ENCODE measurements at places on chromosomes 4 and X. TPM values are rescaled to one million over a fixed set of nuclear protein-coding genes. Genes with fewer than 3 reads are reported as not detected.

GRCh38 chr4:38060829-38061431, 100.7 kb downstream of the PTTG2 start:
- no peak for DNase-seq

GRCh38 chr4:72302981-72303704, 265.9 kb downstream of the ADAMTS3 start:
- DNase-seq, result peak; percentile 13

- DNase-seq, result no peak
Measured at GRCh38 chrX:120286733-120287512, 24.3 kb downstream of the TMEM255A start.

Gene CYLC1
- not detected for total RNA-seq

DNA sequence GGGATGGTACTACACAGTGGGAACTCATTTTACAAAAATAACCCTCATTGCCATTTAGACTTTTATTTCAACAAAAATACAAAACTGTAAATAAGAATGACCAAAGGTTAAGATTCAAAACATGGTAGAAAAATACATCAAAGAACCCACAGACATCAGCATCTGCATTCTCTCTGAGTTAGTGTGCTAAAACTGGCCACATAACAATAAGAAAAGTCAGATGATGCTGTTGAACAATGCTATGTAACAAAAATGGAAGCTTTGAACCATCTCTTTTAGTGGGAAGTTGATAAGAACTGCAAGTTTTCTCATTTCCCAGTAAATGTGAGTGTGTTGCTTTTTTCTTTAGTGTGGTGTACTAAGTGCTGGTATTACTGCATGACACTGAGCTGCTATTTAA, 888.4 kb upstream of the EPHA5 start:
- DNase-seq, result no peak

DNA sequence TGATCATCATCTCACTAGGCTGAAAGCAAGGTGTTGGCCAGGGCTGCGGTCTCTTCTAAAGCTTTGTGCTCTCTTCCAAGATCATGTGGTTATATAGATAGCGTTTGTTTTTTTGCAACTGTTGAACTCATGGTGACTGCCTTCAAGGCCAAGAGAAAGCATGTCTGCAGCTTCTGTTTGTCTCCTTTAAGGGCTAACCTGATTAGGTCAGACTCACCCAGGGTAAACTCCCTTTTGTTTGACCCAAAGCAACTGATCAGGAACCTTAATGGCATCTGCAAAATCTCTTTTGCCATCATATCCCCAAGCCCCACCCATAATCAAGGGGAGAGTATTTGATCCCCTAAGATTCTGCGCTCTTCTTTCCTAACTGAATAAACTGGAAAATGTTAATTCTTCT, 72.2 kb upstream of the ALG13 start:
- no peak for DNase-seq

Gene ADGRG2
- total RNA-seq, result not detected

DNA sequence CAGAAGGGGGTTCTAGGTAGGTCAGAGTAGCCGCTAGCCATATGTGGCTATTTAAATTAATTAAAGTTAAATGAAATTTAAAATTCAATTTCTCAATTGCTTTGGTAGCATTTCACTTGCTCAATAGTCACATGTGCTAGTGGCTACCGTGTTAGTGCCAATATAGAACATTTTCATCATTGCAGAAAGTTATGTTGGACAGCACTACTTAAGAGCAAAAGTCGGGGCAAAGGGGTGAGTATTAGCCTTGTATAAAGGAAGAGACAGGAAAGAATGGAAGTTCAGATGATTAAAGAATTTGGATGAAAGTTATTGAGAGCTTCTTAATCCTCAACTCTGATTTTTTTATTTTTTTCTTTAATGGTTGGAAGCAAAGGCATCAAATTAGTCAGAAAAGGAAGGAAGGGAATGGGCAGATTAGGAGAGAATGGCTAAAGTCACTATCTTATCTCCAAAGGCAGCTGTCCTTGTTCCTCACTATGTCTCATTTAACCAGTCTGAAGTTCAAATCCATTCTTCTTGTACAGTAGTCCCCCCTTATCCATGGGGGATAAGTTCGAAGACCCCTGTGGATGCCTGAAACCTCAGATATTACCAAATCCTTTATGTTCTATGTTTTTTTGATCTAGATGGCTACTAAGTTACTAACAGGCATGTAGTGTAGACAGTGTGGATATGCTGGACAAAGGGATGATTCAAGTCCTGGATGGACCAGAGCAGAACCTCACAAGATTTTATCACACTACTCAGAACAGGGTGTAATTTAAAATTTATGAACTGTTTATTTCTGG, 22.9 kb downstream of the OCIAD1 start:
- no peak for DNase-seq

- no peak for DNase-seq
Measured at GRCh38 chr4:124426279-124426678, 286.3 kb downstream of the ANKRD50 start.

GRCh38 chr4:174579421-174579820, 57.1 kb upstream of the HPGD start:
- DNase-seq, result no peak

GRCh38 chrX:13733506-13733905, 914 bp downstream of the TRAPPC2 start:
- DNase-seq, result no peak

GRCh38 chr4:77156912-77157858, at the start of gene CCNG2:
TSS of gene CCNG2 (plus strand) at chr4:77157207. CDS start at chr4:77158533, 1,326 bp downstream.
- DNase-seq, result peak; percentile 88

Gene ATP2B3
- not detected for total RNA-seq

DNA sequence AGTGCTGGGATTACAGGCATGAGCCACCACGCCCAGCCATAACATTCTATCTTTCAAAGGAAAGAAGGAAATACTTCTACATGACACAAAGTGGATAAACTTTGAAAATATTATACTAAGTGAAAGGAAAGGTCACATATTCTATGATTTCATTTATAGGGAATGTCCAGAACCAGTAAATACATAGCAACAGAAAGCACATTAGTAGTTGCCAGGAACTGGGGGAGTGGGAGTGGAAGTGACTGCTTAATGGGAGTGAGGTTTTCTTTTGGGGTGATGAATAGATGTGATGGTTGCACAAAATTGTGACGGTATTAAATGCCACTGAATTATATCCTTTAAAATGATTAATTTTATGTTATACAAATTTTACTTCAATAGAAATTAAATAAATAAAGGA, 95.7 kb upstream of the IL15 start:
- no peak for DNase-seq

- DNase-seq, result no peak
Measured at GRCh38 chr4:3872834-3873313, 106.7 kb downstream of the ADRA2C start.

- no peak for DNase-seq
Measured at GRCh38 chr4:143082701-143083100, 102.0 kb upstream of the USP38 start.

Gene TMEM255A
- 1.2 TPM for total RNA-seq

- DNase-seq, result no peak
Measured at GRCh38 chrX:25011589-25012432, 4.0 kb downstream of the ARX start.

Gene ARL9
- not detected for total RNA-seq

Gene P2RY8
- 0.55 TPM for total RNA-seq

- DNase-seq, result no peak
Measured at GRCh38 chrX:63755892-63756291, 29.1 kb downstream of the ARHGEF9 start.

GRCh38 chrX:46849933-46850332, 13.1 kb downstream of the RP2 start:
- no peak for DNase-seq

Gene MAGEA2B
- not detected for total RNA-seq

DNA sequence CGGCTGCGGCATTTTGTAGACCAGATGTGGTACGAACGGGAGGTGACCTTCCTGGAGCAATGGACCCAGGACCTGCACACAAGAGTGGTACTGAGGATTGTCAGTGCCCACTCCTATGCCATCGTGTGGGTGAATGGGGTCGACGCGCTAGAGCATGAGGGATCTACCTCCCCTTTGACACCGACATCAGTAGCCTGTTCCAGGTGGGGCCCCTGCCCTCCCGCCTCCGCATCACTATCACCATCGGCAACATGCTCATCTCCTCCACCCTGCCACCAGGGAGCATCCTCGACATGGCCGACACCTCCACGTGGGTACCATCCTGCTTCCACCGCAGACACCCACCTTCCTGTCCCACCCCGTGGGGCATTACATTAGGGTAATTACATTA, 46.2 kb downstream of the SMARCA5 start:
- DNase-seq, result no peak

- no peak for DNase-seq
Measured at GRCh38 chrX:47802589-47802988, 34.1 kb upstream of the ZNF81 start.

Gene TAF9B
- 2.6 TPM for total RNA-seq

- no peak for DNase-seq
Measured at GRCh38 chr4:53777244-53777984, 186.1 kb upstream of the LNX1 start.

DNA sequence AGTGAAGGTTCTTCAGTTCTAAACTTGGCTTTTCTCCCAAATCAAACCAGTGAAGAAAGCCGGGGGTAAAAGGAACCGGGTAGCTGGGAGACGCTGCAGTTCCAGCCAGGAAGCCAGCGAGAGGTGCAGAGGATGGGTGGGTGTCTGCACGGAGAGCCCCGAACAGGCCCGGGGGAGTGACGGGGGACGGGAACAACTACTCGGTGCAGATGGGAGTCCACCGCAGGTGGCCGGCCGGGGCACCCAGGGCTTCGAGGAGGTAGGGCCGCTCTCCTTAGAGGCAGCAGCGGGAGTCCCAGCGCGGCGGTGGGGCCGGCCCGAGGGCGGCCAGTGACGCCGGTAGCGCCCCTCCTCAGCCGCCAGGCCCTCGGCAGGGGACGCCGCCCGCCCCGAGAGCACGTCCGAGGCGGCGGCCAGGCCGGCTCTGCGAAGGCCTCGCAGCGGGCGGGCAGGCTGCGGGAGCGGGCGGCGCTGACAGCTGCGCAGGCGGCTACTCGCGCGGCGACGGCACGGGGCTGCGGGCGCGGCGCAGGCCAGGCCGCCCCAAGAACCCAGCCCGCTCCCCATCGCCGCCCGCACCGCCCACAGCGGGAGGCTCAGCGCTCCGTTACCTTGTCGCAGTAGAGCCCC, 449 bp downstream of the FBXL5 start:
- DNase-seq, result peak; percentile 59

GRCh38 chr4:8671712-8672290, 79.2 kb downstream of the CPZ start:
- DNase-seq, result no peak

- DNase-seq, result no peak
Measured at GRCh38 chr4:144461906-144462305, 184.1 kb upstream of the HHIP start.

GRCh38 chr4:123830930-123831329, 434.3 kb downstream of the SPRY1 start:
- no peak for DNase-seq

Gene ZFX
- total RNA-seq, result 33.7 TPM

GRCh38 chr4:121239951-121240350, 75.8 kb upstream of the TNIP3 start:
- no peak for DNase-seq

- DNase-seq, result no peak
Measured at GRCh38 chrX:149979126-149979644, 40.9 kb upstream of the EOLA2 start.

GRCh38 chr4:39883646-39884045, 94.1 kb downstream of the PDS5A start:
- no peak for DNase-seq

DNA sequence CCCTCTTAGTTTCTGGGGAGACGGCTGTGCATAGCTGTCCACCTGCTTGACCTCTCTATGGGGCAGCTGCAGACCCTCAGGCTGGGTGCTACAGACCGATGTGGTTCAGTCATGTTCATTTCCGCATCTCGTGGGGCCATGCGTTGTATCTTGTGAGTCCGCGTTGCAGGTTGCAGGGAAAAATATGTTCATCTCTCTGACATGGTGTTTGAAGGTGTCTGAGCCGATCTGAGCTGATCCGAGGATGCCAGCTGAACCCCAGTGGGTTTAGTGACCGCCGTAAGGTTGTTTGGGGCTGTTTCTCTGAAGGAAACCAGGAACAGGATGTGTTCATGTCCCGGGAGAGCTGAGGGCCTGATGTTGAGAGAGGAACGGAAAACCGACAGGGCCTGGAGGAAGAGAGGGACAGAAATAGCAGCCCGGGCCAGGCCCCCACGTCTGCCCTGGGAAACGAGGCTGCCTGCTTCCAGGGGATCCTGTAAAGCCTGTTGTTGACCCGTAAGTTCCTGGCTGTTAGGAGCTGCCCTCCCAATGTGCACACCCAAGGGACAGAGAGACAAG, 9.8 kb upstream of the P2RY8 start:
- DNase-seq, result no peak

GRCh38 chrX:3820167-3820566, 106.7 kb upstream of the PRKX start:
- no peak for DNase-seq

- peak; percentile 11 for DNase-seq
Measured at GRCh38 chrX:140712413-140713173, 3.0 kb downstream of the LINC00632 start.

Gene TIGD2
- 6.6 TPM for total RNA-seq

GRCh38 chrX:106707771-106708454, 18.6 kb upstream of the RNF128 start:
- no peak for DNase-seq

GRCh38 chr4:6064383-6064782, 46.2 kb upstream of the C4orf50 start:
- no peak for DNase-seq

- DNase-seq, result peak; percentile 11
Measured at GRCh38 chr4:20984576-20984836, 284.2 kb downstream of the PACRGL start.

DNA sequence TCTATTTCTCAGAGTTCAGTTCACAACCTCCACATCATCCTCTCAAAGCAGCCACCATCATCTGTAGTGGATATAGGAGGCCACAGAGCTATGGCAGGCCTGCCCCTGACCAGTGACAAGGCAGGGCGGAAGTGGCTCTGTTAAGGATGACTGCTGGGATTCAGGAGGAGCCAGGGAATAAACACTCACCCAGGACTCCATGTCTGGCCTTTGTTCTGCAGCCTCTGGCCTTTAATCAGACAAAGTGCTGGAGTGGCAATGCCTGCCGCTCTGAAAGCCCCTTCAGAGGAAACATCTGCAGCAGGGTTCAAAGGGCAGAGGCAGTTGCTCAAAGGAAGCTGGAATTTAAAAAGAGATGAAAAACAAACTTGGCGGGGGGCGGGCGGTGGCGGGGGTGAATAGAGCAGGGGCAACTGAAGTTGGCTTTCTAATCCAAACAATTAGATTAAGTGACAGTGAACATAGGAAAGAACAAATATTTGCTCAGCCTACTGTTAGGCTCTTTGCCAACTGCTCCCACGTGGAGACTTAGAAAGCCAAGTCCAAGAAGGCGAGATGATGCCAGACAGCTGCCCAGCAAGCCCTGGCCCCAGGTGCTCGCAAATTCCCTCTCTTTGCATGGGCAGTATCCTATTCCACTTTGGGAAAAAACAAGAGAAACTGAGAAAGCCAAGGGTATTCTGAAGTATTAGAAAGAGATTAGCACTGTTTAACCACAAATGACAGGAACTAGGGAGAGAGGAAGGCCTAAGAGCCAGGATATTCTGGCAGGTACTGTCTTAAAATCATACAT, 5.5 kb downstream of the MPP1 start:
- peak; percentile 33 for DNase-seq

- DNase-seq, result no peak
Measured at GRCh38 chr4:143021384-143021783, 163.3 kb upstream of the USP38 start.
